ENCODE measurements at places on chromosomes 16 and 17.

GRCh38 chr17:57130708-57131461 lies 45.8 kb downstream of the AKAP1 start:
- DNase-seq: peak; percentile 82

DNA sequence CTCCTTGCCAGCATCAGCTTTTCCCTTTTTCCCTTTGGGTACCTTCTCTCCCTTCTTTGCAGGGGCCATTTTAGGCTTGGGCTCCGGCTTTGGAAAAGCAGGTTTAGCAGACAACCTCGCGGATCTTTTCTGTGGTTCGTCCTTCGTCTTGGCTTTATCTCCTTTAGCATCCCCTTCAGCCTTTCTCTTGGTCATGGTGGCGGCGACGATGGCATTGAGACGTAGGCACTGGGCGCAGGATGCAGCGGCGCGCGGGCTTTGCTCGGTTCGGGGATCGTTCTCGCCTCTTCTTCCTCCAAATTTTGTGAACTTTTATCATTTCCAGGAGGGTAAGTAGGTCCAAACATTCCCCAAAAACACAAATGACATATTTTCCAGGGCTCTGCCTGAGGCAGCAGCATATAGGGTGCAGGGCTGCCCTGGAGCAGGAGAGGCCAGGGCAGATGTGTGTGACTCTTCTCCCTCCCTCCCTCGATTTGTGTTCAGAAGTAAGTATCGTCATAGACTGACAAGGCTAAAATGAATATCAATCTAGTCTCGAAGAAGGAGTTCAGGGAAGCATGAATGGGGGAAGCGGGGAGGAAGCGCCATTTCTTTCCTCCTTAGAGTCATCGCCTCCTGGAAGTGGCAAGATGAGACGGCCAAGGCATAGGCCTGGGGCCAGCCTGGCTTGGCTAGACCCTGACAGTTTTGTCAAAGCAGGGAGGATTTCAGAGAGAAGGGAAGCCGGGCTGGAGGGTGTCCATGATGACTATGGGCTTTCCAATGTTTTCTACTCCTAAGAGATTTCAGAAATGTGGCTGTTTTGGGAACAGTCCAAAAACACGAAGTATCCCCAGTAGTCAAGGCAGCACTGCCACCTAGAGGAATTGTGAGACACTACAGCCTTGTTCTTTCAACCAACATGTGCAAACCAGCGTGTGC lies 13.2 kb downstream of the CHCT1 start:
- DNase-seq: peak; percentile 98

DNA sequence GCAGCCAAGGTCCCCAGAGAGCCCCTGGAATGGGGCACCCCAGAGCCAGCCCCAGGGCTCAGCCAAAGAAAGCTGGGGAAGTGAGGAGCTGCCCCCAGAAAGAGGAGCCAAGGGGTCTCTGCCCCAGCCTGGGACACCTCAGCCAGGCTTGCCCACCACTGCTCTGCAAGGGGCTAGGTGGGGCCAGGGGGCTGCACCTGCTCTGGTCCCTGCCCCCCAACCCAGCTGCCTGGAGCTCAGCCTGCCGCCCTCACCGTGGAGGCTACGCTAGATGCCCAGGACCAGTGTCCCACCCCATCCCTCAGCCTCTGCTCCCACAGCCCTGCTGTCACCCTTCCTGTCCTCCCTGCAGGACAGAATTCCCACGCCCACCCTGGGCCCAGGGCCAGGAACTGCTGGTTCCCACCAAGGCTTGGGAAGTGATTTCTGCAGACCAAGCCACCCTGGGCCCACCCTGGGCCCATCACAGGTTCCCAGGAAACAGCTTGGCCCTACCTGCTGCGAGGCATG lies 28.1 kb upstream of the KRT17 start:
- no peak for DNase-seq

- DNase-seq: no peak
Measured at GRCh38 chr16:69393898-69394849, 8.4 kb upstream of the TERF2 start.

- peak; percentile 26 for DNase-seq
Measured at GRCh38 chr17:3710951-3711383, 12.7 kb upstream of the HASPIN start.

DNA sequence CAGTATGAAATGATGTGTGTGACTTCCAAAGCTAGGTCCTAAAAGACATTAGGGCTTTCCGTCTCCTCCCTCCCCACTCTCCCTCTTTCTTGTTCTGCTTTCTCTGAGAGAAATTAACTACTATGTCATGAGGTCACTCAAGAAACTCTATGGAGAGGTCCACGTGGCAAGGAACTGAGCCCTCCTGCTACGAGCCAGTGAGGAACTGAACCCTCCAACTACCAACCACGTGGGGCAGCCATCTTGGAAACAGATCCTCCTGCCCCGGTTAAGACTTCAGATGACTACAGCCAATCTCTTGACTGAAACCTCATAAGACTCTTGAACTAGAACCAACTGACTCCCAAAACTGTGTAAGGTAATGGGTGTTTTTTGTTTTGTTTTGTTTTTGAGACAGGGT lies 4.2 kb upstream of the ALOX15 start:
- DNase-seq: no peak

- no peak for DNase-seq
Measured at GRCh38 chr17:64107500-64108236, 22.3 kb downstream of the ERN1 start.

- DNase-seq: no peak
Measured at GRCh38 chr17:49830605-49831004, 17.3 kb downstream of the TAC4 start.

DNA sequence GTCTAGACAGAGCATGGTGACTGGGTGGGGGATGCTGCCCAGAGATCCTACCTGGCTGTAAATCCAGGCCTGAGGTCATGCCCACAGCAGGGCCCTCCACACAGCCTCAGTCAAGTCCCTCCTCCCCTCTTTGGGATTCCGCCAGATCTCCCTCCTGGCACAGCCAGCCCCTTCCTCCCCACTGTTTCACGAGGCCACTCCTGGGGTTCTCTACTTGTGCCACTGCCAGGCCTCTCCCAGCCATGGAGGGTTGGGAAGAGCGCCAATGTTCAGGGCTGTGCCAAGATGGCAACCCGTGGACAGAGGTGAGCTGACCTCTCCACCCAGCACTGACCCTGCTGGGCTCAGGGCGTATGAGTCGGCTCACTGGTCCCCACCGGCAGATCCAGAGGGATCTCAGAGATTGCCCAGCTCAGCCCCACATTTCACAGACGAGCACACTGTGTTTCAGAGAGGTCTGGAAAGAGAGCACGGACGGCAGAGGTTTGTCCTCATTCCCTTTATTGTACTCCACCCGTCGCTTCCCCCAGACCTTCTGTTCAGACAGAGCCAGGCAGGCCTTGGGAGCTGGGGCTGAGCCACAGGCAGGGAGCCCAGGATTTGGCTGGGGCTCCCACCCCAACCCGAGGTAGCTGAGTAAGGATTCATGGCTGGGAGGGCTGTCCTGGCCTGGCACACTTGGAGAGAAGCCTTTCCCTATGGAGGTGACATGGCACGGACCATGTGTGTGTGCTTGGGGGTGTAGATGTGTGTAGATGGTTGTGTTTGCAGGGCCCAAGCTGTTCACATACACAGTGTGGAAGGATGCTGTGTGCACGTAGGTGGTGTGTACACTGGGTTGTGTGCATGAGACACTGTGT lies 3.5 kb upstream of the CAMKK1 start:
- peak; percentile 41 for DNase-seq

GRCh38 chr16:86523166-86523740 lies 12.9 kb downstream of the FOXF1 start:
- no peak for DNase-seq

DNA sequence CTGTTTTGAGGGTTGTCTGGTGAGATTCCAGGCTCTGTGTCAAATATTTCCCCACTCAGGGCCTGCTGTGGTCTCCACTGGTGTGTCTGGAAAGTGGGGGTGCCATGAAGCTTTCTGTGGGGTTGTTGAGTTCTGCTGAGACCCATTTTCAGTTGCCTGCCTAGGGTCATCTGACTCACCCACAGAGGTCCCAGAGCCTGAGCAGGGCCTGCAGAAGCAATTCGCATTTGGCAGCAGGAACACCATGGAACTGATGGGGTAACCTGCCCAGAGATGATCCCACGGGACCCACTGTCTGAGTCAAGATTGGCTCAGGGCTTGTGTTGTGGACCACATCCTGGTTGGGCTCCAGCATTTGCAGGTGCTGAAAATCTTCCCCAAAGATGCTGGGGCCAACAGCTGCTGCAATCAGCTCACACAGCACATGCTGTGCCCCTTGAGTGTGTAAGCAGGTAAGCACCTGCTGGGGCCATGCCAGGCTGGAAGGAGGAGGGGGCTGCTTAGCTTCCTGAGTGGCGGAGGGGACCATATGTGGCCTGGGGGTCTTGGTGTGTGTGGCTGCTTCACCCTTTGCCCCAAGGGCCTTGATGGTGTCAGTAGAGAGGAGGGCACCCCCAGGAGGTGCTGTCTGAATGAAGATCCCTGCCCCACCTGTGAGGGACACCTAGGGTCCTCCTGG lies 1726.1 kb downstream of the TP53TG3F start:
- no peak for DNase-seq

- DNase-seq: no peak
Measured at GRCh38 chr16:8075271-8075670, 515.0 kb downstream of the TMEM114 start.

DNA sequence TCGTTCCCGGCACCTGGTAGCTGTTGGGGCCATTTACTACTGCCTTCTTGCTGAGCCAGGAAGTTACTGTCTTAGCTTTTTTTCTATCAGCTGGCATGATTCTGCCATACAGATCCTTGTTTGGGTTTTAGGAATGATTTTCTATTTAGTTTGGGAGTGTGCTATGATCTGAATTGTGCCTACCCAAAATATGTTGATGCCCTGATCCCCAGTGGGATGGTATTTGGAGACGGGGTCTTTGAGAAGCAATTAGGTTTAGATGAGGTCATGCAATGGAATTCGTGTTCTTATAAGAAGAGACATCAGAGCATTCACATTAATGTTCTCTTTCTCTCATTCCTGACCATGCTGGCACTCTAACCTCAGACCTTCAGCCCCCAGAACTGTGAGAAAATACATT lies 59.4 kb upstream of the HS3ST2 start:
- no peak for DNase-seq

DNA sequence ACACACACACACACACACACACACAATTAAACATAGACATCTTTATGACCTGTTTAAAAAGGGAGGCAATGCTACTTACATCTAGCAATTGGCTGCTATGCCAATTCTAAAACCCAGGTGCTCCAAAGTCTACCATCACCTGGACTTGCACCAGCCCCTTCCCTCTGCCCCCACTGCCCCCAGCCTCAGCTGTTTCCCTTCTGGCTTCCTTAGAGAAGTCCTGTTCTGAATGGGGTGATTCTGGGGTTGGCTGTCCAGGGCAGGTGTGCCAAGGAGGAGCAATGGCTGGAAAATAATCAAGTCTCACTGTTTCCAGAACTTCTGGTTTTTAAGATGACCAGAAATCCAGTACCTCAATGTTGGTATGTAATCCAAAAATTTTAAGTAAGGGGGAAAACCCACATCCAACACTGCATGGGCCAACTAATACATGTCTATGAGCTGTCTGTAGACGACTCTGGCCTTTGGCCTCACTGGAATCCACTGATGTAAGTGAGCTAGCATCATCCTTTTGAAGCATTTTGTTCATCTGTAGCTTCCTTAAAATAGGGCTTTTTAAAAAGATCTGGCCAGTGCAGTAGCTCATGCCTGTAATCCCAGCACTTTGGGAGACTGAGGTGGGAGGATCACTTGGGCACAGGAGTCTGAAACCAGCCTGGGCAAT lies 2.1 kb downstream of the IFT20 start:
- no peak for DNase-seq

- DNase-seq: no peak
Measured at GRCh38 chr16:49061137-49061714, 220.4 kb downstream of the CBLN1 start.

DNA sequence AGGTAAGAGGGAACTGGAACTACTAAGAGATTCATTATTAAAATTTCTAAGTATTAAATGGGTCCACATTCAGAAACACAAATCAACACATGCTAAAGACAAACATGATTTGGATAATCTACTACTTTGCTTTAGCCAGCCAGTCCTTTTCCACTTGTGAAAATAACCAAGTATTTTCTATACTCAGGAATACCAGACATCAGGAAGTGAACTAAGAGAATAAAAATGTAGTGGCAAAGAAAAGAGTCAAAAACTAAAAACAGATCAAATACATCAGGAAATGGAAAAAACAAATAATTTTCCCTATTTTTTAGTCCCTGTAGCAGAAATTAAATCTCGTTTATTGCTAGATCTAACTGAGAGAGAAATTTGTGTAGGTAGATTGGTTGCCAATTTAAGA lies 78.0 kb downstream of the MYO1D start:
- DNase-seq: no peak

- no peak for DNase-seq
Measured at GRCh38 chr16:568401-569258, 1.1 kb upstream of the PIGQ start.

DNA sequence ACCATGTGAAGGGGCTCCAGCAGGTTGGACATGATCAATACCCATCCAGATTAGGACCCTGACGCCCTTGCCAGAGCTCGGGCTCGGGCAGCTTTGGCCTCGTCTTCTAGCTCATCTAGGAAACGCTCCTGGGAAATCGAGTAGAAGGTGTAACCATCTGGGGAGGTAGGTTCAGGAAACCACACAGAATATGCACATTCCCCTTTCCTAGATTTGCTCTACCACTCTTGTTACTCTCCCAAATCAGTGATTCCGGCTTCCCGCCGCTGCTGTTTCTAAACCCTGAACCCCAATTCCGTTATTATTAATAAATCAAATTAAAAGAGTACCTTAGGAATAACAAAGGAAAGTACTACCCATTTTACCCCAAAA lies 507 bp downstream of the COA3 start:
- DNase-seq: no peak

DNA sequence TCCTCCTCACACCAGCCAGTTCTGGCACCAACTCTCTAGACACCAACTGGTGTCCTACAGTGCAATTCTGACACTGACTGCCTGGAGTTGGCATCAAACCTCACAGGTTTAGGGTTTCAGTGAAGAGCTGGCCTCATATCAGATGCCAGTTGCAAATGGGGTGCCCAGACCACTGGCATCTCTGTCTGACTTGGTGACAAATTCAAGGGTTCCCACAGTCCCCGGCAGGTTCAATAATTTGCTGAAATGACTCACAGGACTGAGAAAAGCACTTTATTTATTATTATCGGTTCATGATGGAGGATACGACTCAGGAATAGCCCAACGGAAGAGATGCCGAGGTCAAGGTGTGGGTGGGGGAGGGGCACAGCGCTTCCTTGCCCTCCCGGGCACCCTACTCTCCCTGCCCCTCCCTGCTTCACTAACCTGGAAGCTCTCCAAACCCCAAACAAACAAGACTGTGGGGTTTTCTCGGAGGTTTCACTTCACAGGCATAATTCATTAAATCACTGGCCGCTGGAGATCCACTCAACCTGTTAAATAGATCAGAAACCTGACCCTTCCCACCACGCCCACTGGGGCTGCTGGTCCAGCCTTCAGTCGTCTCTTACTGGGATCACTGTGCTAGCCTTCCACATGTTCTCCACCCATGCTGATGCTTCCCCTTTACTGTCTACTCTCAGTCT lies 1.7 kb upstream of the NLRP1 start:
- DNase-seq: peak; percentile 15

GRCh38 chr17:48915459-48916282 lies 7.5 kb downstream of the UBE2Z start:
- DNase-seq: peak; percentile 84

- no peak for DNase-seq
Measured at GRCh38 chr17:57539529-57540301, 205.4 kb downstream of the CCDC182 start.

- DNase-seq: no peak
Measured at GRCh38 chr17:57404795-57405490, 148.6 kb downstream of the MSI2 start.
